ENCODE measurements at places on chromosomes 4 and X.

DNA sequence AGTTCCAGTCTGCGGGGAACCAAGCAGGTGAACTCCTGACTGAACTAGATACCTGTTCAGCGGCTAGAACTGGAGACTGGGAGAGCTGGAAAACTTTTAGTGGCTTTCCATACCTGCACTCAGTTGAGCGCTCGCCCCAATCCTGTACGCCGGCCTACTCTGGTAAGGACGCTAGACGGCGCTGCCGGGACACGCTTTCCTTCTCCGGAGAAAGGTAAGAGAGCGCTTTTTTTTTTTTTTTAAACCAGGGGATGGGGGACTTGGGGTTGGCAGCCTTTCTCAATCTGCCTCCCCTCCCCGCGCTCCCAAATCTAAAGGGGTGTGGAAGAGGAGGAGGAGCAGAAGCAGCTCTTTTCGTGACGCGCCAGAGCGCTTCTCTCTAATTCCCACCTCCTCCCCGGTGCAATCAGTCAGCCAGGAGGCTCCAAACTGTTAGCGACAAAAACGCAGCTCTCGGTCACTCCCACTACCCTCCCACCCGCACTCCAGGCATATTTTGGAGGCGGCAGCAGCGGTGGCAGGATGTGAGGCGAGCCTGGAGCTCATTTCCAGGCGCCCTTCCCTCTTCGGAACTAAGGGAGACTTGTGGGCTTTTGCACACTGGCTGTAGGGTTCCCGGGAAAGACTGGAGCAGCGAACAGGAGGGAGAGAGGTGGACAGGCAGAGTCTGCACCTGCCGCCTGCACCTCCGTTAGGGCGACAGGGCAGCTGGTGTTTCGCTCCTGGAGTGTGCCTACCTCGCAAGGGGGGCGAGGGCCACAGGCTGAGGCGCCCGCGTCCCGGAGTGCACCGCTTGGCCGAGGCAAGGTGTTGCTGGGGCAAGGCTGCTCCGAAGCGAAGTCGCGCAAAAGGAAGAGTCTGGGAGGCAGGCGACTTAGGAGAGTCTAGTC is at the start of gene IL1RAPL2:
Gene IL1RAPL2, plus strand, starts transcription at position 409 of the 890 bp plus-strand sequence.
- no peak for DNase-seq

- no peak for DNase-seq
Measured at GRCh38 chr4:41209187-41209586, 5.2 kb downstream of the APBB2 start.

DNA sequence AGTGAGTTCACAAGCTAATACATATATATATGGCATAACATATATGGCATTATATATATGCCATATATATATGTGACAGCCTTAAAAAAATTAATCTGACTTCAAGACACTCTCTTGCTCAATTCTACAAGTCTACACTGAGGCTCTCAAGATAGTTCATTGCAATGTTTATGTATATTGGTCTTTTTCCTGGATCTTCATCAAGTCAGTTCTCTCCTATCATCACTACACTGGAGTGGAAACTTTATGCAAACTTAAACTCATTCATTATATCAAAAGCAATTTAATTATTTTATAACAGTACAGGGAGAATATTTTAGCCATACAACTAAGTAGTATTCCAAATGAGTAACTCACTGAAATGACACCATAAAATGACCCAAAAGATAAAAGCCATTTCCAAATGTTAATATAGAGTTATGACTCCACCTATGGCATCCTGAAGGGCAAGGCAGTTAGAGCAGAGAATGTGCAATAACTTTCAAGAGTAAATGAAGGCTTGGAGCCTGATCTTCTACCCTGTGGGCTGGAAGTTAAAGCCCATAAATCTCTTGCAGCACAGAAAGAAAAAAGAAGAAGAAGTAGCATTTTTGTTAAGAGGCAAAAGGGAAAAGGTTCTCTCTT is 176.3 kb upstream of the SLIT2 start:
- no peak for DNase-seq

DNA sequence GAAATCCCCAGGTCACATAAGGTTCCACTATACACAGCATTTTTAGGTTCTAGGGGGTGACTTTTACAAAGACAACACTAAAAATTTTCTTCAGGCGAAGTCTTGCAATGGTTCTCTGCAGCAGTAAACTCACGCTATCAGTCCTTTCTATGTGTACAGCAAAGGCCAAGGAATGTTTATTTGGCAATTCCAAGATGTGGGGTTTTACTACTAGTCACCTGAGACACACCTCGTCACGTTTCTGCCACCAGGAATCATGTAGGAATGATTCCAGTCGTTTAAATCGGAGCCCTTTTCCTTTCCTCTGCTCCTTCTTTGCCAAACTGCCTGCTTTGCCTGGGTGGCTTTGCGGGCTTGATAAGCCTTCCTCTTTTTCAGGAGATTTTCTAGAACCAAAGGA is 75.9 kb upstream of the ENPEP start:
- DNase-seq = no peak

GRCh38 chr4:107693132-107693531 is 26.9 kb downstream of the PAPSS1 start:
- DNase-seq = peak; percentile 78

DNA sequence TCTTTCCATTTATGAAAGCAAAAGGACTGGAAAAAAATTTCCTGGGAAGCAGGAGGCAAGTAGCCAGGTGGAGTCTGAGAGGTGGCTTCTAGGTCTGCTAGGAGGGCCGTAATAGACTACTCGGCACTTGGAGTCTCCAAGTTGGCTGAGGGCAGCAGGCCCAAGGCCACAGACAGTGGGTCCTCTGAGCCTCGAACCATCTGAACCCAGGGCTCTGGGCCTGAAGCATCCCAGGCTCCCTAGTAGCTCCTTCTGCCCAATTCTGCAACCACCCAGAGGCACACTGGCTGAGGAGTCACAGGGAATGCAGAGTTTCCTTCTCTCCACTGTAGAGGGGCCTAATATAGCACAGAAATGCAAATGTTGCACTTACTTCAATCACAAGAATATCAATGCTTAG is 19.8 kb downstream of the TKTL1 start:
- no peak for DNase-seq

GRCh38 chr4:86523333-86523732 is 70.8 kb upstream of the PTPN13 start:
- DNase-seq = peak; percentile 7

- no peak for DNase-seq
Measured at GRCh38 chrX:124194901-124195300, 137.6 kb upstream of the TEX13D start.

DNA sequence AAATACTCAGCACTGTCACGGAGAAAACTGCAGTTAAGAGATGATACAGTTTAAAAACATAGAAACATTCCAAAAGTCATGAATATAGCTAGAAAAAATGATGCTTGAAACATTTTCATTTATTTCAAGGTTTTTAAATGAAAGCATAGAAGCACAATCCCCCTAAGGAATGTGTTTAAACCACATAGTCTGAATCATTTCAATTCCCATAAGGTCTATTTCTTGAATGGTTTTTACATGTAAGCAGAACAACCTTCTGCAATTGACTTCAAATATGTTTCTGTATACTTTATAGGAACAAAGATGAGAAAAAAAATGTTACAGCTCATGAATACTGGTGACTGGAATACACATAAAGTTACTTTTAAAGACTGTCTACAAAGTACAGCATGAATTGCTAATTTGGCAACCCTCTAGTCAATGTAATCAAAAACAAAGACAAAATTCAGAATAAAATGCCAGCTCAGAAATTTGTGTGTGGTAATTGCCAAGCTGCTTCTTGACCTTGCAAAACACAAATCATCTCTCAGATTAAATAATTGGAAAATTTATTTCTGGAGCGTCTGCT is 886.4 kb upstream of the ADGRL3 start:
- DNase-seq = no peak

All from suppressor macrophage (primary cell).